B cell (primary cell): ENCODE measurements at places on chromosomes 11 and 22.
A peak's percentile ranks its signal among the peaks of the same experiment; 100 is the strongest.

- DNase-seq = no peak
Observed at GRCh38 chr22:37557321-37558001, 2.8 kb upstream of the CDC42EP1 start.

- DNase-seq = no peak
Observed at GRCh38 chr11:95913830-95914615, 9.9 kb downstream of the MTMR2 start.

GRCh38 chr11:3001496-3001895 lies 9.4 kb upstream of the NAP1L4 start:
- no peak for DNase-seq

DNA sequence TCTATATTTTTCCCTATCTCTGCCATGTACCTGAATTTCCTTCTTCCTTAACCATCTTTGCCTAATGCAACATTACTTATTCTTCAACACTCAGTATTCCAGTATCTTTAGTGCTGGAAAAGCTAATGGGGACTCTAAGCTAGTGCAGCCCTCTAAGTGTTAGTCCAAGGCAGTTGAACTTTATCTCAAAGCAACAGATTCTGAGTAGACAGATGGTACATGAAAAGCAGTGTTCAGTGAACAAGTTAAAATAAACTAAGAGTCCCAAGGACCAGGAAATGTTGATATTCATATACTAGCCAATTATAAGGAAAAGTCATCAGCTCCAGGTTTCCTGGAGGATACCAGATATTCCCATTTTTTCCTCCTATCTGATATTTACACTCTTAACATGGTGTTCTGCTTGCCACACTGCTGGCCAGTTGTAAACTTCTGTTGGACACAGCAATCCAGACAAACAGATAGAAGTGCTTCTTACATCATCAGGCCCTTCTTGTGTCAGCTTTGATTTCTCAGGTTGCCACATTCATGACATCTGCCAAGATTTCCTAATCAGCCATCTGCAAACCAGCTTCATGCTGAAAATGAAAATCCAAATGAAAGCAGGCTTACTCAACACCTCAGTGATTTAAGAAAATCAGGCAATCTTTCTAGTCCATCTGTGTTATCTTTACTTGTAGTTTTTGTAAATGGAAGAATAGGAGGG lies 255.9 kb upstream of the POU2AF2 start:
- DNase-seq = no peak

DNA sequence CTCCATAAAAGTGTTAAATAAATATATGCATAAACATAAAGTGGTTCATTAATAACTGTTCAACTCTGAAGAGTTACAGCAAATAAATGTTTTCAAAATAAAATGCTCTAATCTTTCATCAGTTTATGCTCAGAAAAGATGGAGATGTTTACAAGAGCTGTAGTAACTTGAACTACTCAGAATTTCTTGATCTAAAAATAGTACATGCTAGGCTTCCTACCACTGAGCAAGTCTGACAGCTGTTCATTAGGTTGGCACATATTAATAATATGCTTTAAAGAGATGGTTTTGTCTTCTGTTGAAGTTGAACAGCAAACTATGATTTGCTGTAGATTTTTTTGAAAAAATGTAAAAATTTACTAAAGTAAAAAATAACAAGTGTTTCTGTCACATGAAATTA lies 10.8 kb upstream of the SLN start:
- no peak for DNase-seq

GRCh38 chr11:40273192-40273732 lies 1186.2 kb downstream of the LRRC4C start:
- no peak for DNase-seq

DNA sequence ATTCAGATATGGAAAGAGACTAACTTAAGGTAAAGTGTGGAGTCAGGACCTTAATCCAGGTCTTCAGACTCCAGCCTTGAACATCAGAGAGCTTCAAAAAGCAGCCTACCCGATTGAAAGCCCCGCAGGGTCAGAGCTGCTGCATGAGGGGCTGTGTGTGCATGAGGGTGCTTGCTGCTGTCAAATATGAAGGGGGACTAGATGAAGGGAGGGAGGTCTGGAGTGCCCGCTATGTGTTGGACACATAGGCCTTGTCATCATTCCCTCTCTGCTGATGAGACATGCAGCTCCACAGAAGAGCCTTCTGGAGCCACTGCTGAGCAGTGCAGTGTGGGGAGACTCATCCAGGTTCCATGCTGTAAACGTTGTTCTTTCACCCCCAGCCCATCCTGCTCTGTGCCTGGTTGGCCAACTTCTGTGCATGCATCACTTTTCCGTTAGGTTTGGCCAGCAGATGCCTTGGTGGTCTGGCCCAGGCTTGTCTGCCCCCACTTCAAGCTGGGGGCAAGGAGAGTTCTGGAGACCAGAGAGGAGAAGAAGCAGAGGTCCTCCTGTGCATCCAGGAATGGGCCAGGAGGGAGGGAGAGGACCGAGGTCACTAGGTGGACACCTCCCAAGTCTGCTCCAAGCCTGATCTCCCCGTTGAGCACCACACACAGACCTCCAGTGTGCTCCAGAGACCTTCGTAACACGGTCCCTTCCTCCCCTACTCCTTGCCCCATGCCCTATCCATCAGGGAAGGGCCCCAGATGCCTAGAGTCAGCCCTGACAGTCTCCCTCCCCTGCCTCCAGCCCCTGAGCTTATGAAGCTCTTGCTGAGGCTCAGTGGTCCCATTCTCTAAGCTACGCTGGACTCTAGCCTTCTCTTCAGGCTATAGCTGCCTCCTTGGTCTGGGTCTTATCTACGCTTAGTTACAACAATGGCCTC lies 32.0 kb downstream of the LRRC32 start:
- DNase-seq = no peak

GRCh38 chr11:11958403-11959231 lies 49.8 kb downstream of the DKK3 start:
- DNase-seq = no peak

GRCh38 chr11:110472858-110473257 lies 43.1 kb downstream of the FDX1 start:
- DNase-seq = no peak

DNA sequence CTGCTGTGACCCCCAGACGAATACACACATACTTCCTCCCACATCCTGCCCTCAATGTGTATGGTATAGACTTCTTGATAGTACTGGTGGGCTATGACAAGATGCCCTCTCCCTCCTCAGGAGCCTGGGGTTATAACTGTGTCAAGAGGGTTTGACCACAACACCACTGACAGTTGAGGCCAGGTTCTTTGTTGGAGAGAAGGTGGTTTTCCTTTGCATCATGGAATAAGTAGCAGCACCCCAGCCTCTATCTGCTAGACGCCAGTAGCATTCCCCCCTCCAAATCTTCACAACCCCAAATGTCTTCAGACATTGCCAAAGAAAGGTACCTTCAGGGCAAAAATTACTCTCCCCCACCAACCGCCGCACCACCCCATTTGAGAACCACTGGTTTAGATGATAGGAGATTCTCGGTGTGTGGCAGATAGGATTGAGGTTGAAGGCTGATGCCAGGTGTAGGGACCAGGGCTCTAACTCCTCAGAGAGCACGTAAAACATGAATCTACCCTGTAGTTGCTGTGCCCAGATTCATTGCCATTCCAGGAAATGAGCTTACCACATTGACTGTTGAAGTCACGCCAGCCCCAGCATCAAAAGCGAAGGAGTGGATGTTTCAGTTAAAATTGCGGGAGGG lies 5.5 kb upstream of the MYO18B start:
- DNase-seq = no peak

GRCh38 chr11:72951888-72952287 lies 137.7 kb downstream of the ATG16L2 start:
- peak; percentile 73 for DNase-seq

- peak; percentile 41 for DNase-seq
Observed at GRCh38 chr11:115324581-115325432, 179.4 kb downstream of the CADM1 start.

- no peak for DNase-seq
Observed at GRCh38 chr22:44732017-44732561, 20.3 kb upstream of the ARHGAP8 start.

DNA sequence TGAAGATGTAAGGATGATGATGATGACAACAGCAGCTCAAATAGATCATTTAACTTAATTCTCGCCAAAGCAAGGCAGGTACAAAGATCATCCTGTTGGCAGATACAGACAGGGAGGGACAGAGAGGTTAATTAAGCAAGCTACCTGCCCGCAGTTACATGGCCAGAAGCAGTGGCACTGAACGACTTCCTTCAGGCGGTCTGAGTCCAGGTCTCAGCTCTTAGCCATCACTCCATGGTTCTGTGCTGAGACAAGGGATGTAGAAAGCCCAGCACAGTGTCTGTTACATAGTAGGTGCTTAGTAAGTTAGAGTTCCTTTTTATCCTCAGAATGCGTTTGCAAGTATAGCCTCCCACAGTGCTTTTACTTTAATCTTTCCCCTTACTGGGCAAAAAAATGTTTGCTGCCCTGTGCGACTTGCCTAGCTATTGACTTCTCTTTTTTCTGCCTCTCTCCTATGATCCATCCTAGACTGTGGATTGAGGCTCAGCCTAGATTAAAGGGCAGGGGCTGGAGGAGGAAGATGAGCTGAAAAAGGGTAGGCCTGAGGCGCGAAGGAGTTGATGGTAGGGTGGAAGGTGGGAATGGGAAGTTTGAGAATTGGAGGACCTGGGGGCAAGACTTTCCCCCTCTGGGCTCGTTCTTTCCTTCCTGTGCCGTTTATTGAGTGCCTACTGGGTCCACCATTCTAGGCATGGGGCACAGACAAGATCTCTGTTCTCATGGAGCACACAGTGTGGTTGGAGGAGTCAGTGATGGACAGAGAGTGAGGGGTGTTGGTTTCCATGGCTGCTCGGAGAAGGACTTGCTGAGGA lies 108.2 kb upstream of the OR4B1 start:
- peak; percentile 33 for DNase-seq

DNA sequence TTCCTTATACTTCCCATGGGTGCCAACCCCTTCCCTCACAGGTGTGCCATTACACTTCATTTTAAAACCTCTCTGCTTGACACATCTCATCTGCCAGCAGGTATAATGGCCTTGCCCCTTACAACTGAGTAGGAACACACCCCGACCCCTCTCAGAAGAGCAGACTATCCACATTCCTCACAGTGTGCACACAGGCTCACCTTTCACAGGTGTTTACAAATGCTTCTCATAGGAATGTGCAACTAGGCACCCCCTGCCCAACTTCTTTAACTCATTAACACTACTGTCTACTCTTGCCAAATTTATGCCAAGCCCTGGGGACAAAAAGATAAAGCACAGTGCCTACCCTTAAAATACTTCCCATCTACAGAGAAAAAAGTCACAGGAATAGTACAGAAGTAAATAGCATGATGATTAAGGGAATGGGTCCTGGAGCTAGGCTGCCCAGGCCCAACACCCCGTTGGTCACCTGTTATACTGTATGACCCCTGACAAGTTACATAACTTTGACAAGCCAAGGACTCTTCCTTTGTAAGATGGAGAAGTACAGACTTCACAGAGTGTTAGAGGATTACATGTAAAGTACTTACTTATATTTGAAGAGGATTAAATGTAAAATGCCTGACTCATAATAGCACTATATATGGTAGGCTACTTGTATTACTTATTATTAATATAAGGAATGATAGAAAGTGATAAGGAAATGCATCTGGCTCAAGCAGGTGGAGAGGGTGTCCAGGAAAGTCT lies 15.2 kb downstream of the TRIM3 start:
- DNase-seq = no peak

DNA sequence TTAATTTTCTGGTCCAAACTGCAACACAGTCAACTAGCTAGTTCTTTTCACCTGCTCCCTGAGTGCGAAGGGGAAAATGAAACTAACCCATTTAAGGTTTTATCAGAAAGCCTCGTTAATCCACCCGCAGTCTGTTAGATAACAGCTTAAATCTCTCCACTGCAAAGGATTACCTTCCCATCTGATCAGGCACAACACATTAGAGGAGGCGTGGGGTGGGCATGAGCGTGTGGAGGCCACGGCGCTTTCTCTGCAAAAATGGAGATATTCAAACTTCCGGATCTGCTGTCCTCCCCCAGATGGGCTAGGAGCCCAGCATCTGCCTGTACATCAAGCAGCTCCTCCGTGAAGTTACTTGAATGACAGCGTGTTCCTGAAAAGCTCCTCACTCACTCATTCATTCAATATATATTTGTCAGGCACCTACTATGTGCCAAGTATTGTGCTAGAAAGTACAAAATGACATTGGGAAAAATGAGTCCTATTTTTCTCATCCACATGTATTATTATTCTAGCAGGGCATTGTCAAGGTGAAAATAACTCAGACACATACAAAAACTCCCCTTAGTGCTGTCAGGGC lies 13.5 kb upstream of the ANKK1 start:
- DNase-seq = no peak

GRCh38 chr11:29022676-29023075 lies 914.5 kb downstream of the METTL15 start:
- no peak for DNase-seq

GRCh38 chr11:78428266-78428636 lies 10.6 kb upstream of the GAB2 start:
- DNase-seq = peak; percentile 33
